ENCODE measurements at places on chromosomes 1 and 21.

GRCh38 chr1:56120021-56120420 lies 459.3 kb downstream of the PLPP3 start:
- DNase-seq: no peak

DNA sequence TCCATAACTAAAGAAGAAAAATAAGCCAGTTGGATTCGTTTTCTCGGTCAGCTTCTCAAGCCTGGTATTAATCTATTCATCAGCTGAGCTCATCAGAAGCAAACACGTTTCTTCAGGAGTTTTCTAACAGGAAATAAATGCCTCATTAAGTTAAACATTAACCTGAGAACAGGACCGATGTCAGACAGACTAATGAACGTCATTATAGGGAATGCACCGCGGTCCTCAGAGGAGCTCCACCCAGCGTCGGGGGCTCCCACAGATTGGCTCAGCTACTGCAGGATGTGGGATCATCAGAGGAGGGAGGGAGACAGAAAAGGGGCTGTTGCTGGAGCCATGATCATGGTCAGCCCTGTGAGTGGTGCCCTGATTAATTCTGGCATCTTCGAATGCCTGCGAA lies 615.4 kb downstream of the PTPRU start:
- DNase-seq: no peak

- no peak for DNase-seq
Observed at GRCh38 chr1:93399781-93400180, 48.1 kb upstream of the FNBP1L start.

DNA sequence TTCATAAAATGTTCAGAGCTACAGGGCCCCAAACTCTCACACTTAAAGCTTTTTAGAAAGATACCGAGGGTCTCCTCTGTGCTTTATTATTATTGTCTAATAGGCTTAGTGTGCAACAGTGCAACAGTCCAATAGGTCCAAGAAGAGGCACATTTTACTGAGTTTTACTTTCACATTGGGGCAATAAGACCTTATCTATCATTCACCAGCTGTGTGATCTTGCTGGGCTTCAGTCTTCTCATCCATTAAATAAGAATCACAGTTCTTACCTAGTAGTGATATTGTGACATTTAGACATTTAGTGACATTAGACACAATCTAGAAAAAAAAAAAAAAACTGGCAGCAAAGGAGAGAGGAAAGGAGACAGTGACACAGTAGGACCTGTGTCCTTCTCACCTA lies 175.8 kb upstream of the NFIA start:
- DNase-seq: no peak

DNA sequence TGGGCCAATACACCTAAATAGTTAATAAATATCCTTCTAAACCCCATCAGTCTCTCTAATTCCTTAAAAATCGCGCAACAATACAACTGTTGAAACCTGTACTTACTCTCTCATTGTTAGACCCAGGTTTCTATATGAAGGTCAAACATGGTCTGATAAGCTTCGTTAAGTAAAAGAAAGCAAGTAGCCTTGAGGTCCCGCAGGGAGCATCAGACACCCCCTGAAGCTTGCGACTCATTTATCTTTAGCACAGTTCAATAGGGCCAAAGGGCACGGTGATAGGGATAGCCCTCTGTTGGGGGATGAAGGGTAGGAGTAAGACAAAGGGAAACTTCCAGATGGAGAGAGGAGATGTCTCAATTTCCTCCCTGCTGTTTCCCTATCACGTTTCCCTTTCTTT lies 27.3 kb upstream of the THEM4 start:
- no peak for DNase-seq

DNA sequence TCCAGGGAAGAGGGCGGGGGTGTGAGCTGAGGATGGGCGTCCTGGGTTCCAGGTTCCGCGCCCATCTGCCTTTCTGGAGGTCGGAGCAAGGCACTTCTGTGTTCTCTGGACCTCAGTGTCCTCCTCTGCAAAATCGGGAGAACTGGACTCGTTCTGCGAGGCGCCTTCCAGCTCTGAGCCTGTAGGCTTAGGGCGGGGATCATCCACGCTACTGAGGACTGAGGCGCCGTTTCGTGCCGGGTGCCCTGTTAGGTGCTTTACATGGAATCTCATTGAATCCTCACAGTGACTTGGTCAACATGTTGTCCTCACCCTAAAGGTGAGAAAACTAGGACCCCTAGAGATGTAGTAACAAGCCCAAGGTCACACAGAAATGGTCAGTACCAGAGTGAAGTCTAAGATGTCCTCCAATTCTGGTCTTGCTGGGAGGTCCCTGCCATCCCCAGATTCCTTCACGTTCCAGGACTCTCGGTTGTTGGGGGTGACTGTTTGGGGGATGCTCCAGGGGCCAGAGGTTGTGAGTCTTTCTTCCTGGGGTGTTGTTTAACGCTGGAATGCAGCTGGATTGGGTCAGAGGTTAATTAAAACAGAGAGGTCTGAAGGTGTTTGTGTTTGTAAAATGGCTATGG lies 677 bp downstream of the PRKAA2 start:
- DNase-seq: no peak

DNA sequence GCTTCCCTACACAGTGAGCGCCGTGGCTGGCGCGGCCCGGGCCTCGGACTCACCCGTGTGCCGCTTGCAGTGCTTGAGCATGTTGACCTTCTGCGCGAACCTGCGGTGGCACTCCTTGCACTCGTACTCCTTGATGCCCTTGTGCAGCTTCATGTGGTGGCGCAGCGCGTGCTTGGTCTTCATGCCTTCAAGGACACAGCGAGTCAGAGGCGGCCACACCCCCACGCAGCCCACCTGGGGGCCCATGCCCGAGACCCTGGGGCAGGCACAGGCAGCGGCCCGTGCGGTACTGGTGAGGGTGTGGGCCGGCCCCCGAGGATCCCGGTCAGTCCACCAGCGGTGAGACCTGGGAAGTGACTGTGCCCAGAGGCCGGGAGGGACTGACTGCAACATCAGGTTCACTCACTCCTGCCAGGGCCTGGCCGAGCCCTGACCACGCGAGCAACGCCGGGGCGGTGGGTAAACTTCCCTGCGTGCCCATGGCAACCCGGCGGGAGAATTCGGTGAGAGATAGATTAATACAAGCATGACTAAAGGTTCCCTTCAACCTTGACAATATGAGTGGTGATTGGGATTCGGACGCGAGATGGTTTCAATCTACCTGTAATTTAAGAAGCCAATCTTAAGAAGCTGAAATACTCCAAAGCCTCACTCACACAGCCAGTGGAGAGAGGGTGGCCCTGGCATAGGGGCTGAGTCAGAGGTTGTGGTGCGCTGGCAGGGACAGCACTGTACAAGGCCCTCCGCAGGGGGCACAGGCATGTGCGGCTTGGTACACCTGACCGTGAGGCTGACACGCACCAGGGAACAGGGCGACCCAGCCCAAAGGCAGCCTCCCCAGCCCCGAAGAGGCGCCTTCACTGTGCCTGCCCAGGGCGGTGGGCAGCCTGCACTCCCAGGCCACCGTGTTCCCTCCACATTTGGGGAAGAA lies 49.1 kb upstream of the RIPK4 start:
- no peak for DNase-seq

GRCh38 chr1:88735909-88736308 lies 51.8 kb downstream of the PKN2 start:
- no peak for DNase-seq

DNA sequence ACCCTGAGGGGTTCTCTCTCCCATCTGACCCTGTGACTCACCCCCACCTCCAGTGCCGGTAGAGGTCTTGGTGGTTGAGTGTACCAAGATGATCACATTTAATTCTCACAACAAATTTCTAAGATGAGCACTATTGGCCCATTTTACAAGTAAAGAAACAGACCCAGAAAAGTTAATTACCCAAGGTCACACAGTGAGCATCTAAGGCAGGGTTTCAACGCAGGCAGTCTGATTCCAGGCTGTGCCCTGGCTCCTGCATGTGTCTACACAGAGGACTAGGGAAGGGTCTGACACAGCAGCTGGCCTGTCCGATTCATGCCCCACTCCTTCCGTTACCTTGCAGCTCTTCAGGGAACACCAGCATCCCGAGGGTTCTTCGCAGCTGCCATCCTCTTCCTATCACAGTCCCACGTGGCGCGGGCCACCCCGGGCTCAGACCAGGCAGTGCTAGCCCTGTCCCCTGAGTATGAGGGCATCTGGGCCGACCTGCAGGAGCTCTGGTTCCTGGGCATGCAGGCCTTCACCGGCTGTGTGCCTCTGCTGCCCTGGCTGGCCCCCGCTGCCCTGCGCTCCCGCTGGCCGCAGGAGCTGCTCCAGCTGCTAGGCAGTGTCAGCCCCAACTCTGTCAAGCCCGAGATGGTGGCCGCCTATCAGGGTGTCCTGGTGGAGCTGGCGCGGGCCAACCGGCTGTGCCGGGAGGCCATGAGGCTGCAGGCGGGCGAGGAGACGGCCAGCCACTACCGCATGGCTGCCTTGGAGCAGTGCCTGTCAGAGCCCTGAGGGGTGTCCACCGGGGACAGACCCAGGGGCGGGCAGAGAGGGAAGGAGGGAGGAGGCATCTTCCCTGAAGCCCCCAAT lies 7.5 kb downstream of the NCDN start:
- no peak for DNase-seq

DNA sequence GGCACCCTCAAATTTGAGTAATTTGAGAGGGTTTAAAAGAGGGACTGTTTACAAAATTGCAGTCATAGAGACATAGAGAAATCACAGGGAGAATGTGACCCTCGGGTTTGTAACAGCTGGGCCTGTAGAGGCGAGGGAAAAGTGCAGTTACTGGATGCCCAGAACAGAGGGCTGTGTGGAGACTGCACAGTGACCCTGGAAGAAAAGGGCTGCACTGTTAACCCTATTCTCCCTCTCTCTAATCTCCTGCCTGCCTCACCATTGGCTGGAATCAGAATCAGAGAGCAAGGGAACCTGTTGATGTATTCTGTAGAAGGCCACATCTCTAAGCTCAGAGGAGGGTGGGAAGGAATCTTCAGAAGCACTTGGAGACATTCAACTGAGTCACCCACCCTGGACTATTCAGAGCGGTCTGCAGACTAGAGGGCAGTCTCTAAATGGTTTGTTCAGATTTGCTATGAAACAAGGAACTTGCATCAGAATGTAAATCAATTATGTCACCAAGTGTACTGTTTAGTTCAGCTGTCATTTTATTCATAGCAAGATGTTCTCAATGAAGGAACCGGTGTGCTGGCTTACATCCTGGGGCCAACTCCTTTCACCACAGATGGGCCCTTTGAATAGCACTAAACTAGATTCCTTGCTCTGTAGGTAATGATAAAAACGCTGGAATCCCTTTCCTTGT lies 132.2 kb upstream of the HOOK1 start:
- no peak for DNase-seq

Data from adrenal gland (tissue), 19 donors.